ENCODE measurements at places on chromosomes 16 and 17.
A peak's percentile ranks its signal among the peaks of the same experiment; 100 is the strongest.

- no peak for DNase-seq
These were observed 292.9 kb upstream of the SALL1 start for GRCh38 chr16:51443934-51444333.

GRCh38 chr17:35543856-35544255 lies 6.4 kb upstream of the SLFN12L start:
- DNase-seq: no peak

DNA sequence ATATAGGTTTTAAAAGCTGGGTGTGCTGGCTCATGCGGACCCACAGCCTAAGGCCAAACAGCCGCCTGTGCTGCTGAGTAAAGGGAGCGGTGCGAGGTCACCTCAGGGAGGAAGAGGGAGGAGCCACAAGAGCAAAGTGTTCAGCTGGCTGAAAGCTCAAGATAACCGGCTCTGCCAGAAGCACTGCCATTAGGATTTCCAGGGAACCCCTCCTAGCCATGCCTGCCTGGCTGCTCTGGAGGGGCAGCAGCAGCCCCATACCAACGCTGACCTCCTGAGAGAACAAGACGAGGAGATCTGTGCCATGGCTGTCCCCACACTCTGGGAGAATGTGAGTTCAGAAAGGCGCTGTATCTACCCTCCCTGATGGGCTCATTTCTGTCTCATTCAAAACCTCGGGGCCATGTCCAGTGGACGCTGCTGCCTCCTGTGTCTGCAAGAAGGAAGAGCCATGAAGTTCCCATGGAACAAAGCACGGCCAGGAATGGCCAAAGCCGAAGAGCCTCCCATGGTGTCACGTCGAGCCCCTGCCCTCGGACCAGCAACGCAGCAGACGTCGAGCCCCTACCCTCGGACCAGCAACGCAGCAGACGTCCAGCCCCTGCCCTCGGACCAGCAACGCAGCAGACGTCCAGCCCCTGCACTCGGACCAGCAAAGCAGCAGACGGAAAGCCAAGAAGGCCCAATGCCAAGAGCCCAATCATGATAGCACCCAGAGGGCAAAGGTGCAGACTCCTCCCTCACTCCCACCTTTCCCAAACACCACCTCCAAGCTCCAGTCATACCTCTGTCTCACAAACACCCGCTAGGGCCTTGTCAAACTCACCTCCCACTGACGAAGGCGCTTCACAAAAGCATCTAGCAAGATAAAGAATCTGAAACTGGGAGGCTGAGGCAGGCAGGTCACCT lies 107.0 kb downstream of the ANKRD11 start:
- DNase-seq: no peak

DNA sequence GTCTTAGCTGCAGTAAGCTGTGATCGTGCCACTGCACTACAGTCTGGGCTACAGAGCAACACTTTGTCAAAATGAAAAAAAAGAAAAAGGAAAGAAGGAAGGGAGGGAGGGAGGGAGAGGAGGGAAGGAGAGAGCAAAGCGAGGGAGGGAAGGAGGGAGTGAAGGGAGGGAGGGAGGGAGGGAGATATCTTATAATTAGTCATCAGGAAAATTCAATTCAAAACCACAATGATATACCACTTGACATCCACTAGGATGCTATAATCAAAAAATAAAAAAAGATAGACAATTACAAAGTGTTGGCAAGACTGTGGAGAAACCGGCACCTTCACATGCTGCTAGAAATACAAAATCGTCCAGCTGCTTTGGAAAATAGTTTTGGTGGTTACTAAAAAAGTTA lies 93.8 kb downstream of the CDC27 start:
- DNase-seq: no peak

- DNase-seq: no peak
These were observed 576.1 kb downstream of the CDH11 start for GRCh38 chr16:64545768-64546167.

DNA sequence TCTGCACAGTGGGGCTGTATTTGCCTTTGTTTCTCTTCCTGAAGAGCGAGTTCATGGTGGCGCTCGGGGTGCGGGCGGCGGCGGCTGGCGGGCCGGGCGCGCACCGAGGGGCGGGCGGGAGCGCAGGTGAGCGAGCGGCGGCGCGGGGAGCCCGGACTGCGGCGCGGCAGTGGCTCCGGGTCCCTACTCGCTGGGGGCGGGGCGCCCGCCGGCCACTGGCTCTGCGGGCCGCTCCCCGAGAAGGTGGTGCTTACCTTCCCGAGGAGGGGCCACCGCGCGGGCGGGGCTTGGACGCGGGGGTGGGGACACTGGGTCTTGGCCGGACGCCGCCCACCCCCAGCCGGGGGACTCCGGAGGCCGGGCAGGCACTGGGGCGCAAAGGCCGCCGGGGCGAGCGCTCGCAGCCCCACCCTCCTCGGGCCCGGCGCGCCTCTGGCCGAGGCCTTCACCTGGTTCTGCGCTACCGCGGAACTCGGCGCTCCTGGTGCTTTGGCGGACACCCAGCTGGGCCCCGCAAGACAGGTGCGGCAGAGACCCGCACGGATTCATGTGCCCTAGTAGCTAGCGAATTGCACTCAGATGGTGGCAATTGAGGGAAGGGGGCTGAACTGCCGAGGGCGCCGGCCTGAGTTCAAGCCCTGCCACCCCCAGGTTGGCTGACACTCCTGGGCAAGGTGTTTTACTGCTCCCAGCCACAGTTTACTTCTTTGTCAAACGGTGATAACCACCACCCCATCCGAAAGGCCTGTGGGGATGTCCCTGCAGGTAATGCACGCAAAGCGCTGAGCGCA lies at the start of gene PPL:
Gene PPL (minus strand): TSS at position 158 of the 791 bp plus-strand sequence. CDS start 103 bp downstream, at position 55.
- peak; percentile 36 for DNase-seq

- DNase-seq: no peak
These were observed 46.4 kb upstream of the ENPP7 start for GRCh38 chr17:79684132-79684985.
